Activated CD8-positive, alpha-beta memory T cell treated with anti-CD3 and anti-CD28 coated beads for 48 hours (primary cell): ENCODE measurements at places on chromosomes 4 and X.

DNA sequence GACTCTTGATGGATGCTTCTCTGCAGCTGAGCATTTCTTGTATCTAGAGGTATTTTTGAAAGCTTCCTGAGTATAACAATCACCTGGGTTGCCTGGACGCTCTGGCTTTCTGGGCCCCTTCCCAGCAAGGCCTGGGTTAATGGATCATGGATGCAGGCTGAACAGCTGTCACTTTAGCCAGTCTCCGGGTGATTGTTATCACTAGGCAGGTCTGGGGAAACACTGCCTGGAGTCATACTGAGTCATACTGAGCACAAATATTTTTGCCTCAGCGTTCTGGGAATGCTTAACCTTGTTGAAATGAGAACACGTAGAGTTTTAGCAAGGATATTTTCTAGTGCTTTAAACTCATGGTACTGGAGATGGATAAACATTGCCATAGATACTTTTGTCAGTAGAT lies 102.6 kb downstream of the PHEX start:
- no peak for DNase-seq

DNA sequence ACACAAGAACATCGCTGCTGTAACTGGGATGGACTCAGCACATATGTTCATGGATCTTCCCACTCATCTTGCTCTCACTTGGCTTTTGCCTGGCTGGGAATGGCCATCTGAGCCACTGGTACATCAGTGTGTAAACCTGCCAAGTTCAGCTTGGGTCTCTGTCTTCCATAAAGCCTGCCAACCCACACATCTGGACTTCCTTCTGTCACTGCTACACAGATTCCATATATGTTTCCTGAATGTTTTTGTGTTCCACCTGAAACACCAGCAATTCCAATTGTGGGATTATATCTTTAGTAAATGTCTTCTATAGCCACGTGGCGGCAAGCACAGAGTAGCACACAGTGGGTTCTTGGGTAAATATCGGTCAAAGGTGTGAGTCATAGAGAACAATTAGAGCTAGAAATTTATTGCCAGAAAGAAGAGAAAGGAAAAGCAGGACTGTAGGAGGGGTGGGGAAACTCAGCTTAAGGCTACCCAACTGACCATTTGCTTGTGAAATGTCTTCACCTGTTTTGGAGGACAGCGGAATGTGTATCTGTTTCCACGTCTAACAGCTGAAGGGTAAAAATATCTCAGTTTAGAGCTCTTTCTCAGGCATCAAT lies 125.9 kb downstream of the MFAP3L start:
- no peak for DNase-seq

DNA sequence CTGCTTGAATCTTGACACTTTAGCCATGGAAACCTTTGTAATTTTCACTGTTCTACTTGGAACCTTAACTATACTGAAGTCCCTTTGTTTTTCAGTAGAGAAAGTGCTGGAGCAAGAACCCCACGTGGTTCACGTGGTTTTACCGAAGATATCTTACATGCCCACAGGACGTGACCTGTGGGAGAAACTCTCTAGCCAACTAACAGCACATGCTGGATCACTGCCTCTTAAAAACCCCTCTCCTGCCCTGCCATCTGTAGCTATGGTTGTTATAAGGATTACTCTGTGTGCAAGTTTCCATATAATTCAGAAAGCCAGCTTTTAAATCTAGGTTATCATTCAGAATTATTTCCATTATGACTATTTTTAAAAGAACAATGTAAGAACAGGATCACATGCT lies 30.2 kb downstream of the SPANXD start:
- no peak for DNase-seq

DNA sequence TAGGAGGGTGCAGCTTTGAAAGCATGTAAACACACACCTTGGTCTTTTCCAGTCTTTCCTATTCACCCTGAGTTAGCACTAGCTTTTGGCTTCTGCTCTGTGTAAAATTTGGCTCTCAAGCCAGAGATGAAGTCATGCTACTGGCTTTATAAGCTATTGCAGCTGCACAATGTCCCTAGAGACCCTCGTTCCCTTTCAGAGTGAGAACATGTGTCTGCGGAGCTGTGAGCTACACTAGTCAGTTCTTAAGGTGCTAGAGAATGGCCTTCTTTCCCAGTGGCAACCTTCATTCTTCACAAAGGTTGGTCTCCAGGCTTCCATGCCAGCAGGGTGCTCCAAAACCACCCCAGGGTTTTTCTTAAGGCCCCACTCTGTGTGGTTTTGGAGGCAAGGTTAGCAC lies 199.1 kb downstream of the SPATA18 start:
- no peak for DNase-seq

DNA sequence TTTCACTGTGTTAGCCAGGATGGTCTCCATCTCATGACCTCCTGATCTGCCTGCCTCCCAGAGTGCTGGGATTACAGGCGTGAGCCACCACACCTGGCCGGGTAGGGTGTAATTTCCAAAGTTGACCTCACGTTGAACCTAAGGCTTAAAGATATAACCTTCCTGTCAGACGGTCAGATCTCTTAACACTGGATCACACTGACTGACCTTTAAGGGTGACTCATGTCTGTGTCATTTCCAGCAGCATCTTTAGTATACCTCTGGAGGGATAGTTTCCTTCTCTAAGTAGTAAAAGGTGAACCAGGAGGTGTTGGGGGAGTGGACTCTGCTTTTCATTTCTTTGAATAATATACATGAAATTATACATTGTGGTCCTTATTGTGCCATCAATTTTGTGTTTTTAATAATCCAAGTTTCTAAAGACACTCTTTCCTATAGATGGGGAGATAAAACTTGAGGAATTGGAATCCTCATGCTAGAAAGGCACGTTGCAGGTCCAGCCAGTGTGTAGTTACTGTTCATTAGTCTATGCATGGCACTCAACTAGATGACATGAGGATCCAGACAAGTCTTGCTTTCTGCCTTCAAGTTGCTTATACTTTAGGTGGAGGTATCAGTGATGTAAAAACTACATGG lies 45.7 kb downstream of the ARHGAP10 start:
- no peak for DNase-seq

- no peak for DNase-seq
Observed at GRCh38 chr4:14856934-14857235, 145.4 kb upstream of the CPEB2 start.

DNA sequence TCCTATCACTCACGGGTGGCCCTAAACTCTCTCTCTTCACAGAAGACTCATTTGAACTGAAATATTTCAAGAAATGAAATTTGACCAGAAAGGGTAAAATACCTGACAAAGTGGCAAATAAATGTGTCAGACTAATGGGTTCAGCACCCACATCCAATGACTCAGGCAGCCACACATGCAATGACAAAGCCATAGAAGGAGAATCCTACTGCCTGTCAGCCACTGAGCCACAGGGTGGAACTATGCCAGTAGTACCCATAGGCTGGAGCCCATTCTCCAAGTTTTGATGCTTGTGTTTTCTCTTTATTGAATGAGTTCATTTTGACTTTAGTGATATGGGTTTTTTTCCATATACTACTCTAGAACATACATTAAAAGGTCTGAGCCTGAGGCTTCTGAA lies 179.0 kb downstream of the BEND2 start:
- DNase-seq = no peak

GRCh38 chrX:23194885-23195554 lies 139.6 kb upstream of the PTCHD1 start:
- DNase-seq = no peak

GRCh38 chr4:28835501-28835900 lies 1884.7 kb upstream of the PCDH7 start:
- no peak for DNase-seq

DNA sequence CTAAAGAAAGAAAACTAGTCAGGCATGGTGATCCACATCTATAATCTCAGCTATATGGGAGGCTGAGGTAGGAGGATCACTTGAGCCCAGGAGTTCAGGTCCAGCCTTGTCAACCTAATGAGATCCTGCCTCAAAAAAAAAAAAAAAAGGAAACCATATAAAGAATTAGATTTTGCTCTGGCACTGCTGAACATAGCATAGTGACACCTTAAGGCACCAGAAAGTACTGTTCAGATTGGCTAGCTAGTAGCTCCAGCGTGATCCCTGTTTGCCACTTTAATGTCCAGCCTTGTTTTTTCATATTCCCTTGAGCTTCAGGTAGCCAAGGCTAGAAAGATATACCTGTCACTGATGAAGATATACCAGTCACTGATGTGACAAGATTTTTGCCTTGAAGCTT lies 34.1 kb downstream of the EXOC1 start:
- DNase-seq = no peak

GRCh38 chr4:168119890-168120289 lies 27.6 kb downstream of the ANXA10 start:
- no peak for DNase-seq

GRCh38 chr4:17854036-17854435 lies 43.3 kb downstream of the NCAPG start:
- DNase-seq = no peak

- DNase-seq = no peak
Observed at GRCh38 chrX:40154853-40155588, 57.3 kb upstream of the BCOR start.

GRCh38 chr4:158036998-158037397 lies 135.8 kb downstream of the GASK1B start:
- DNase-seq = no peak

DNA sequence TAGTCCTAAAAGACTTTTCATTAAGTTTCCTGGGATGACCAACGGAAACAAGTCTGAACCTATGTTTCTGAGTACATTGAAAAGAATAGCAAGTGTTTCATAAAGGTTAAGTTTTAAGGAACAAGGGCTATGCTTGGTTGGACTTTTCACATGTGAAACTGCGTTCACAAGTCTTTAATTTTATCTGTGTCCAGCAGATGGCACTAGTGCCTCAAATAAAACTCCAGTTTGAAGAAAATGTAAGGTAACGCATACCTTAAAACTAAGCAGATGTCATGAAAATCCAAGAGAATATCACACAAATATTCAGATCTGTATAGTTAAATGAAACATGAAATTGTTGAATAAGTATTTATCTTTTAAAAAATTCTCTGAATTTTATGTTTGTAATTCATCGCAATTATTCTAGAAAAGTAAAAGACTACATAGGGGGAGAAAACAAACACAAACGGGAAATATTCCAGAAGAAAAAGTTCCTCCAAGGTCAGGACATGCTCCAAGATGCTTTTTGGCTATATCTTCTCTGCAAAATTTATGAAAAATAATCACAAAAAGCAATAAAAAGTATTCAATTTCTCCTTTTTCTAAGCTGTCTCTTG lies 89.6 kb upstream of the MAD2L1 start:
- no peak for DNase-seq

DNA sequence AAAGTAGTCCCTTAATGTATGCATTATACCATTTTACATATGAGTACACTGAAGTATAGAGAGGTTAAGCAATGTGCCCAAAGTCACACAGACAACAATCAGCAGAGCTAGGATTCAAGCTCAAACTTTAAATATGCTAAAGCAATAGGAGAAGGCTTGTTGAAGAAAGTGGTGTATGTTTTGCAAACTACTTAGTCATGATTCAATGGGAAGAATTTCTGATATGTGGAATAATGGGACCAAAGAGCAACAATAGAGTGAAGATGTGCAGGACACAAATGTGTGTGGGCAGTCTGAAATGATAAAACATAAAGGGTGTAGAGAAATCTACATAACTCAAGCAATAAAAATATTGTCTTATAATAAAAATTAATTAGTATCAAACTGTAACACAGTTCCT lies 109.0 kb upstream of the ARSJ start:
- no peak for DNase-seq

GRCh38 chr4:21290562-21290961 lies 590.3 kb downstream of the PACRGL start:
- no peak for DNase-seq

GRCh38 chr4:155587766-155588165 lies 78.9 kb upstream of the GUCY1A1 start:
- no peak for DNase-seq

GRCh38 chr4:82266345-82266744 lies 107.4 kb downstream of the HNRNPD start:
- no peak for DNase-seq

- no peak for DNase-seq
Observed at GRCh38 chr4:187232796-187233195, 509.1 kb upstream of the FAT1 start.

- DNase-seq = no peak
Observed at GRCh38 chr4:127559981-127560380, 72.8 kb upstream of the INTU start.

GRCh38 chr4:6372649-6373525 lies 99.5 kb downstream of the PPP2R2C start:
- DNase-seq = no peak

GRCh38 chrX:118062817-118063615 lies 53.6 kb downstream of the KLHL13 start:
- DNase-seq = no peak

- no peak for DNase-seq
Observed at GRCh38 chrX:107731831-107732502, 43.6 kb downstream of the TSC22D3 start.

GRCh38 chr4:46417848-46418247 lies 27.9 kb upstream of the GABRA2 start:
- no peak for DNase-seq

- no peak for DNase-seq
Observed at GRCh38 chrX:13432414-13433297, 112.8 kb upstream of the ATXN3L start.

- no peak for DNase-seq
Observed at GRCh38 chr4:168981460-168981859, 28.6 kb downstream of the CBR4 start.

DNA sequence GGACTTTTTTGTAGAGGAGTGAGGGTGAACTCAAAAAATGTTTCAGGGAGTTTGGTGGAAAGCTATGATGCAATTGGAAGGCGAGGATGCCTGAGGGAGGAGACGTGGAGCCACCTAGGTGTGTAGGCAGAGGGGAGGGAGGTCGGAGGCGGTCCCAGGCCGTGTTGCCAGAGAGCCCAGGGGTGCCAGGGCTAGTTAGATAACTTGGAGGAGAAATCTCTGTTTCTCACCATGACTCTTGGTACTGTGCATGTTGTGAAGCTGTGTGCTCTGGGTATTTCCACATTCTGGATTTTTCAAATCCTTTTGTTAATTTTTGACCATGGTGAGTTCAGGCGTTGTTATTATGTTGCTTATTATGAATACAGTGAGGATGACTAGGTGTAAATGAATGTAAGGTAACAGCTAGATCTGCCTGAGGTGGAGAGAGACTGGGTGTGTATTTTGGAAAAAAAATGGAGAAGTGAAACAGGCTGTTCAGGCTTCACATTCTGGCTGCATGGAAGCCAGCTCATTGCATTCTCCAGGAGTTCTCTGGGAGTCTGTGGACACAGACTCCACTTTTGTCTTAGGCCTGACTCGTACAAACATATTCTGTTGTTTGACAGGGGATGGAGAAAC lies 4.5 kb downstream of the RAB9A start:
- no peak for DNase-seq

DNA sequence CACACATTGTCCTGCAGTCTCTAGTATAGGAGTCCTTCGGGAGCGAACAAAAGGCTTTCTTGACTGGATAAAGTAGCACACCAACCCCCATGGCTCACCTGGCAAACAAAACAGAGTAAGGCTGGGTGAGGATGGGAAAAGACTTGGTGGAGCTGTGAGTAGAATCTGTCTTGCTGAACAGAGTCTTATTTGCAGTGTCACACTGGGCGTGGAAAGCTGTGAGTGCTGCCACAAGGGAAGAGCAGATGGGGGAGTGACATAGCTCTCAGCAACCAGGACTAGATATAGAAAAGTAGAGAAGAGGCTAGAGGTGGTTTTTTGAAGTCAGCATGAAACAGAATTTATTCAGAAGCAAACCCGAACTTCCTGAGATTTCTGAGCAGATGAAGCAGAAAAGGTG lies 137.2 kb upstream of the ESX1 start:
- DNase-seq = no peak
